Upper lobe of left lung (tissue), 6 donors: ENCODE measurements at places on chromosomes 12 and 14. TPM values are rescaled to one million over a fixed set of nuclear protein-coding genes. Genes with fewer than 3 reads are reported as not detected.

The ADAMTS20 gene
- total RNA-seq = not detected

The OTX2 gene
- not detected for total RNA-seq

The OTOGL gene
- total RNA-seq = 0.10 TPM

The GDF3 gene
- not detected for total RNA-seq

GRCh38 chr14:75318353-75318752, 39.7 kb downstream of the FOS start:
- no peak for DNase-seq
- no peaks in the 10 kb centered on the region for H3K4me1 ChIP-seq
- no peak overlapping the region for H3K27ac ChIP-seq
- no peaks in the 10 kb centered on the region for H3K36me3 ChIP-seq
- H3K4me3 ChIP-seq = no peak overlapping the region
- no peaks in the 10 kb centered on the region for H3K27me3 ChIP-seq

- no peak for DNase-seq
- H3K27me3 ChIP-seq = no peaks in the 10 kb centered on the region
- H3K27ac ChIP-seq = no peak overlapping the region
- H3K4me1 ChIP-seq = no peaks in the 10 kb centered on the region
Measured at GRCh38 chr12:67315661-67316060, 46.5 kb downstream of the CAND1 start.

DNA sequence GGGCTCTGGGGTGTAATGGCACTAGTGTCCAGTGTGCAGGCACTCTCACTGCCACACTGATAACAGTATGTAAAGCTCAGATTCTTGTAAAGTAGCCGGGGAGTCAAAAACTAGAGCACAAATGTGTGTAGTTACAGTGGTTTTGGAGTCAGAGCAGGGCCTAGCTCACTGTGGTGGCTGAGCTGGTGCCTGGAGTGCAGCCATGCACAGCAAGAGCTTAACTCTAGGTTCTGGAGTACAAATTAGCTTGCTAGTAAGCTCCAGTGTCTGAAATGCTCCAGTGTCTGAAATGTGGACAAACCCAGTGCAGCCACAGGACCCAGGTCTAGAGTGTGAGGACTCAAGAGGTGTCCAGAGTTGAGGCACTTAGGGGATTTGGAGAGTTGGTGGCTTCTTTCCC, 149.2 kb downstream of the MSRB3 start:
- no peaks in the 10 kb centered on the region for H3K4me1 ChIP-seq
- H3K27me3 ChIP-seq = no peaks in the 10 kb centered on the region
- no peak overlapping the region for H3K4me3 ChIP-seq
- DNase-seq = no peak
- H3K36me3 ChIP-seq = no peaks in the 10 kb centered on the region

DNA sequence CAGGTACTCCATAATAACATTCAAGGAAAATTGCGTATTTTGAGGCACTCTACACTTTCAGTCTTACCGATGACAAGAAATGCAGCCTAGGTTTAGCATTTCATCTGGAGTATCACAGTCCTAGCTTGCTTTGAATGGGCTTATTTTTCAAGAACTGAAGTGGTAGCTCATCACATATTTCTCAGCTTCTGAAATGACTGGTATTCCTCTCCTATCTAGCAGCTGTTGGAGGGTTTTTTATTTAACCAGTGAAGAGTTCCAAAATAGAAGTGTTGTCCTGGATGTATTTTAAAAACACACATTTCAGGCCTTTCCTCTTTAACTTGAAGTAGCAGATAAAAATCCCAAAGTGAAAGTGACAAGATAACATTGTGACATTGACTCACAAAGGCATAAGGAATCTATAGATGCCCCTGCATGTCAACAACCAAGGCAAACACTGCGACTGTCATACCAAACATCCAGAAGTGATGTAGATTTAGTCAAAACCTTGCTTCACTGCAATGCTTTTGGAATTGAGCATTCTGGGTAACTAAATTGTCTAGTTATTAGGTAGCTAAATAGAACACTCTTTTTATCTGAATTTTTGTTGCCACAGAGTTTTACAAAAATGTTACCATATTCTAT, 182.2 kb upstream of the FBXO33 start:
- no peak for DNase-seq
- H3K4me3 ChIP-seq = no peak overlapping the region
- no peaks in the 10 kb centered on the region for H3K36me3 ChIP-seq
- no peaks in the 10 kb centered on the region for H3K4me1 ChIP-seq
- H3K27ac ChIP-seq = no peak overlapping the region

DNA sequence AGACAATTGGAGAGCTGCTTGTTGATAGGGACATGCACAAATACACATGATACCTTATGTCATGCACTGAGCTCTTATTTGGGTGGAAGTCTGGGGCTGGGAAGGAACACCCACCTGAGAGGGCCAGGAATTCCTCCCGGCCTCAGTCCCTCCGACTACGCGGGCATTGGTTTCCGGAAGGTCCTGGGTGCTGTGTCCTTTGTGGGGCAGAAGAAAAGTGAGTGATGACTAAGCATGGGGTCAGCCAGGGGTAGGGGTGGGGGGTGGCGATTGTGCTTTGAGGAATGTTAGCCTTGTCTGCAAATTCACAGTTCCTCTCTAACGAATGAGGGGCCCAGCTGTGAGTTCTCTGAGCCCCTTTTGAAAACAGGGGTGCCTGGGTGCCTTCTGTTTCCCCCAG, 798 bp downstream of the CELA1 start:
- no peak overlapping the region for H3K27ac ChIP-seq
- no peak for DNase-seq
- peaks cover 4% of the 10 kb centered on the region for H3K4me1 ChIP-seq
- H3K36me3 ChIP-seq = no peaks in the 10 kb centered on the region
- H3K27me3 ChIP-seq = no peaks in the 10 kb centered on the region
- H3K4me3 ChIP-seq = no peak overlapping the region

DNA sequence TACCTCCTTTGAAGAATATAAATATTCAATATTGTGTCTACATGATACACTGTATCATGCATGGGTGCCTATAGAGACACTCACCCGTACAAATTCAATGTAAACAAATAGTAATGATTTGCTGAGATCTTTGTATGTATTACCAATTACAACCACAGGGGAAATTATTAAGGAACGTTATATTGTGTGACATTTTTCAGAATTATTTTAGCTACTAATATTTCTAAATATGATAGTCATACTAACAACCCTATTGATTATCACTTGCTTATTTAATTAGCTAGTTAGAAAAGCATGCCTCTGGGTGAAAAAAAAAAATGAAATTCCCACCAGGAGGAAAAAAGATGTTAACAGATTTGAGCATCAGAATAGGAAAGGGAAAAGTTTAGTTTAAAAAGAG, 2.1 kb downstream of the SOX5 start:
- no peak overlapping the region for H3K27ac ChIP-seq
- H3K36me3 ChIP-seq = no peaks in the 10 kb centered on the region
- no peaks in the 10 kb centered on the region for H3K4me1 ChIP-seq
- DNase-seq = no peak
- no peak overlapping the region for H3K4me3 ChIP-seq
- H3K27me3 ChIP-seq = no peaks in the 10 kb centered on the region

DNA sequence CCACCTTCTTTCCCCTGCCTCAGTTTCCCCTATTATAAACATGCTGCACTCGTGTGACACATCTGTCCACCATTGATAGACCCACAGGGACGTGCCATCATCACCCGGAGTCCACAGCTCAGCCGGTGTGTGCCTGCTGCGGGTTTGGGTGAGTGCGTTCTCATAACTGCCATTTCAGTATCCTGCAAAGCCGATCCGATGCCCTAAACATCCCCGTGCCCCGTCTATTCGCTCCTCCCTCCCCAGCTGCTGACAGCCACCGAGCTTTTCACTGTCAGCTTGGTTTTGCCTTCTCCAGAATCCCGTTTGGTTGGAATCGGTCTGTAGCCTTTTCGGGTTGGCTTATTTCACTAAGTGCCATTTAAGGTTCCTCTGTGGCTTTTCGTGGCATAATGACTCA, 3.9 kb downstream of the LRCOL1 start:
- H3K4me1 ChIP-seq = no peaks in the 10 kb centered on the region
- no peaks in the 10 kb centered on the region for H3K27me3 ChIP-seq
- no peak overlapping the region for H3K4me3 ChIP-seq
- no peak overlapping the region for H3K27ac ChIP-seq
- no peaks in the 10 kb centered on the region for H3K36me3 ChIP-seq

DNA sequence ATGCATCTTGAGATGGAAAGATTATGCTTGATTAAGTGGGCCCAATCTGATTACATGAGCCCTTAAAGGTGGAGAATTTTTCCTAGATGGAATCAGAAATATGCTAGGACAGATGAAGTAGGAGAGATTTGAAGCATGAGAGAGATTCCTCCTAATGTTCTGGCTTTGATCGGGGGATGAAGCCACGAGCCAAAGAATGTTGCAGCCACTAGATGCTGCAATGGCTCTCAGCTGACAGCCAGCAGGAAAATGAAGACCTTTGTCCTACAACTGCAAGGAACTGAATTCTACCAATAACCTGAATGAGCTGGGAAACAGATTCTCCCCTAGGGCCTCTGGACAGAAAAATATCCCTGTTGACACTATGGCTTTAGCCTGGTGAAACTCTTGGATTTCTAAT, 82.6 kb upstream of the ATP2B1 start:
- no peak for DNase-seq
- H3K27me3 ChIP-seq = no peaks in the 10 kb centered on the region
- H3K36me3 ChIP-seq = no peaks in the 10 kb centered on the region
- H3K4me3 ChIP-seq = no peak overlapping the region
- H3K4me1 ChIP-seq = no peaks in the 10 kb centered on the region

DNA sequence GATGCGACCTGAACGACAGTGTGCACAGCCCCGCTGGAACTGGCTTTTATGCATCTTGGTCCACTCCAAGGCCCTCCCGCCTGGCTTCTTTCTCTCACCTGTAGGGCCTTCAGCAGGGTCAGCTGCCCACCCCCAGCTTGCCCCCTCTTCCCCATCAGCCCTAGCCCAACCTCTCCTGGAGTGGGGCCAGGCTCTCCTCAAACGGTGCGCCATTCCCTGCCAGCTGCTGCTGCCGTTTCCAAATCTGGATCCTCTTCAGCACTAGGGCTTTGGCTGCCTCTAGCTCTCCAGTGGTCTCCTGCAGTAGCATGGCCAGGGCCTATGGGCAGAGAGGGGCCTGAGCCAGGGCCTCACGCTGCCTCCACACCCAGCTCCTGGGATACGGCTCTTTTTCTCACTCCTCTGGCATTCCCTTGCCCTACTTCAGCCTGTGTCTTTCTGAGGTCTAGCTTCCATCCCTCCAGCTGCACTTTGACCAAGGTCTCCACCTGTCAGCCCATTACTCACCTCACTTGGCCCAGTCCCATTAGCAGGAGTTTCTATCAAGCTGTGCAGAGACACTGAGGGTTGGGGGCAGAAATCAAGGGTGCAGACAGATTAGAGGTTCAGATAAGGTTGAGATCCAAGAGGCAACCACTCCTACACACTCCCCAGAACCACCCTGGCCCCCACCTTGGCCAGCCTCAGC, 5.0 kb downstream of the STAT6 start:
- H3K4me3 ChIP-seq = no peak overlapping the region
- peaks cover 68% of the 10 kb centered on the region for H3K36me3 ChIP-seq
- no peak for DNase-seq
- no peak overlapping the region for H3K27ac ChIP-seq

- no peaks in the 10 kb centered on the region for H3K27me3 ChIP-seq
- H3K27ac ChIP-seq = peak overlapping the region; percentile 76
- no peak for DNase-seq
- H3K36me3 ChIP-seq = no peaks in the 10 kb centered on the region
- H3K4me1 ChIP-seq = peaks cover 38% of the 10 kb centered on the region
- no peak overlapping the region for H3K4me3 ChIP-seq
Measured at GRCh38 chr14:49972131-49972671, 79.3 kb downstream of the ARF6 start.

GRCh38 chr14:102551995-102552705, 40.3 kb upstream of the RCOR1 start:
- DNase-seq = no peak
- no peak overlapping the region for H3K27ac ChIP-seq
- no peaks in the 10 kb centered on the region for H3K27me3 ChIP-seq
- no peaks in the 10 kb centered on the region for H3K36me3 ChIP-seq

- H3K4me3 ChIP-seq = no peak overlapping the region
- no peak overlapping the region for H3K27ac ChIP-seq
- DNase-seq = no peak
Measured at GRCh38 chr14:79021766-79022165, 851.6 kb downstream of the NRXN3 start.

DNA sequence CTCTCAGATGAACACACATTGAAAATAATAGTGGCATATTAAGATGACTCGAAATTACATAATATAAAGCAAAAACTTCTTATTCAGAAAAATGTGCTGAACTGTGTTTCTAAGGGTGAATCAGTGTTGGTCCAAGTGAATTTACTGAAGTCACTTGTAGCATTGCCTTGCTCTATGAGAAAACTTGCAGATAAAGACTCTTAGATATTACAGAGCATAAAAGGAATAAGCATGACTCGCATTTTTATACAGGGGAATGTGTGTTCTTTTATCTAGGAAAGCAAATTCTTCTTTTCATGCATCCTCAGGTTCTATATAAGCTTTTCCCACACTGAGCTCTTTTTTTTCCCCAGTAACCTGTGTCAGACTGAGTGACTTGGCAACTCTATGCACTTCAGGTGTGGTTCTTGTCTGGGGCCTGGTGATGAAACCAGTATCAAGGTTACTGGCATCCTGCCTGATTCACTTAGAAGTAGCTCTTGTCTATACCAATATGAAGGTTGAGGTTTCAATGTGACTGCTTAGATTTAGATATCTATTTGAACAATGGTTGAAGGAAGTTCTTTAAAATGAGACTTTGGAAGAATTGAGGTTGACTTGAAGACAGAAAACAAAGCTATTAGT, 76.1 kb downstream of the OTOGL start:
- H3K4me3 ChIP-seq = no peak overlapping the region
- H3K36me3 ChIP-seq = no peaks in the 10 kb centered on the region
- no peaks in the 10 kb centered on the region for H3K4me1 ChIP-seq
- no peak for DNase-seq

DNA sequence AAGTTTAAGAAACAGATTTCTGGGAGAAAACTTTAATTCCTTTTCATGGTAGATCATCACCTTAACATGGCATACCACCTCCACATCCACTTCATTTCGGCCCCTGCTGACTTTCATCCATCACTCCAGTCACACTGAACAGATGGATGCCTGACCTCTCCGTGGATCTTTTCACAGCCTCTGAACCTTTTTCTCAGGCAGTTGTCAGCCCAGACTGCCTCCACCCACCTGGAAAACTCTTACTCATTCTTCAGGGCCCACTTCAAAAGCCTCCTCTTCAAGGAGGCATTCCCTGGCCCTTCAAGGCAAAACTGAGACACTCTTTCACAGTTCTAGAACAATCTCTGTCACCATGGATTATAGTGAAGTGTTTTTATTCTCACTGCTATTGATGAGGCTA, 52.9 kb downstream of the GXYLT1 start:
- H3K4me3 ChIP-seq = no peak overlapping the region
- H3K27me3 ChIP-seq = no peaks in the 10 kb centered on the region
- no peak overlapping the region for H3K27ac ChIP-seq
- no peaks in the 10 kb centered on the region for H3K4me1 ChIP-seq
- DNase-seq = no peak
